Inflammatory macrophage (primary cell): ENCODE measurements at places on chromosomes 16 and 17.

DNA sequence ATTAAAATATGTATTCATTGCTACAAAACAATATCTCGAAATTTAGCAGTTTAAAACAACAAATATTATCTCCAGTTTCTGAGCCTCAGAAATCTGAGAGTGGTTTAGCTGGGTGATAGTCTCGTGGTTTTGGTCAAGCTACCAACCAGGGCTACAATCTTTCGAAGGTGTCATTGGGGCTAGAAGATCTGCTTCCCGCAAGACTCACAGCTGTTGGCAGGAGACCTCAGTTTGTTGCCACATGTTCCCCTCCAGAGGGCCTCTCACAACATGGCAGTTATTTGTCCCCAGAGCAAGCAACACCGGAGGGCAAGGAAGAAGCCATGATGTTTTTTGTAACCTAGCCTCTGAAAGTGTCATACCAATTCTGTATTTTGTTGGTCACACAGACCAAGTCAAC, 12.0 kb upstream of the BCAS3 start:
- DNase-seq: no peak

DNA sequence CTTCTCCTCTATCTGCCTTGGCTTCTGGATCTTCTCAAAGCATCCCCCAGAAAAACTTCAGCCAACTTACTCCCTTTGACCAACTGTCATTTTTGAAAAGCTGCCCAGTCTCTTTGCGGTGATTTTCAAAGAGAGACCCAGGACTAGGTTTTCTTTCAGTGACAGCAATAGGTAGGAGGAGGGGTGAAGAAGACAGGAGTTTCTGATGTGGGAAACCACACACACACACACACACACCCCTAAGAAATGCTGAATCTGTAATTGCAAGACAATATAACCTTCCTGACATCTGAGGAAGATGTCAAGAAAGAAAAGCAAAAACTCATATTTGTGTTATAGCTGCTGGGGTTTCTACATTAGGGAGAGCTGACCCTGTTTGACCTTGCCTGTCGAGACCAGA, 5.2 kb downstream of the FAM20A start:
- no peak for DNase-seq

- peak; percentile 27 for DNase-seq
Observed at GRCh38 chr17:75110234-75110937, 617 bp downstream of the ARMC7 start.

DNA sequence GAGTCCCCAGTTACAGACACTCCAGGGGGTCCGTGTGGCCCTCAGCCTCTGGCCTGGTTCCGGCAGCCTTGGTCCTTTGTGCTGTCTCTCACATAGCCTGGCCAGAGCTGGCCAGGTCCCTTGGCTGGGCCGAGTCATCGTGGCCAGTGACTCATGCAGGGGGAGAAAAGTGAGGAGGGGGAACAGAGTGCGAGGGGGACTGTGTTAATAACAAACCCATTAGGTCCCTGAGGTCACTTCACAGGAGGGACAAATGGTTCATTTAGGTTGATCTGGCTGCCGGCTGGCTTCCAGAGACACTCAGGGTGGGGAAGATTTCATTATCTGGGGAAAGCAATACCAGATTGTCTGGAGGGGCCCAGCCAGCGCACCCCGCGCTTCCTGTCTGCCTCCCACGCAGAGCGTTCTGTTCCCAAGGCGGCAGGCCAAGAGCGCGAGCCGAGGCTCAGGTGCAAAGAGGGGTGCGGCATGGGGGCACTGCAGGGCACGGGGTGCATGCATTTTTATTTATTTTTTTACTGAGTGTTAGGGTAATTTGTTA, 223.1 kb downstream of the SEC14L1 start:
- DNase-seq: no peak

GRCh38 chr16:77387815-77388209, 47.0 kb downstream of the ADAMTS18 start:
- DNase-seq: no peak

DNA sequence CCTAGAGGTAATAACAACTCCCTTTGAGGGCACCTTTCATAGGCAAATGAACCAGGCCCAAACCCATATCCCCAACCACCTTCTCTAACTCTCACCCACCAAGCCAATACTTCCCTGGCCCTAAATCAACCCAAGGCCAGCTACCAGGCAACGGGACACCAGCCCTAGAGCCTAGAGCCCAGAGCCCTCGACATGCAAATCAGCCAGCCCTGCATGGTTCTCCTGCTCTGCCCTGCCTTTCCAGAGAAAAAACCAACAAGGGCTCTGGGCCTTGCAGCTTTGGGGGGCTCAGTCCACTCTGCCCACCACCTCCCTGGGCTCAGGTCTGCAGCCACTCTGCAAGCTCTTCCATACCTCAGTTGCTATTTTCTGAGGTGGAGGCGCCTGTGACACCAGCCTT, 55.0 kb downstream of the PITPNM3 start:
- DNase-seq: no peak

DNA sequence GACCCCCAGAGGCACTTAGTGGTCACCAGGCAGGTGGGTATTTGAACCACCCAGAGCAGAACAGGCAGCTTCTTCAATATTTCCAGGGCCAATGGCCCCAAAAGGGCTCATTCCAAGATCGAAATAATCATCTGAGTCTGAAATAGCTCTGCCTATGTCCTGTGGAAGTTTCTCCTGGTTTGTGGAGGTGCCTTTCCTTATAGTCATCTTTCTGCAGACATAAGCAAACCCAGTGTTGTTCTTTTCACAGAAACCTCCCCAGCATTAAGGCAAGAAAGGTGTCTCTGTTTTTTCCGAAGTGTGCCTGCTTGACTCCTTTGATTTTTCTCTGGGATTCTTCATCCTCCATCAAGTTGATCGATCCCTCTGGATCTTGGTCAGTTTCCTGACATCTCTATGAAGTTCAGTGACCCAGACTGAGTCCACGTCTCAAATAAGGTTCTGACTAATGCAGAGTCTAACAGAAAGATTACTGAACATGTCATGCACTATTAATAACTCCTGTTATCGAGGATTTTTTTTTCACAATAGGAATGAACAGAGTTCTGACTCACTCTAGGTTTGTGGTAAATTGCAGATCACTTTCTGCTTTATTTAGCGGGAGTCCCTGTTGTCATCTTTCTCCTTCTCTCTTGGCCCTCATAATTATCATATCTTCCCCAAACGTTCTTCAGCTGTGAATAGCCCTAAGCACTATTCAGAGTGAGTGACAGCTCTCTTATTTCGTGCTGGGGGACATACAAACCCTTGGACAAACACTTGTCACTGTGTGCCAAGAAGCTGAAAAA, 1.5 kb downstream of the LRRC3C start:
- peak; percentile 82 for DNase-seq

GRCh38 chr17:81091774-81092517, 57.0 kb downstream of the BAIAP2 start:
- no peak for DNase-seq

DNA sequence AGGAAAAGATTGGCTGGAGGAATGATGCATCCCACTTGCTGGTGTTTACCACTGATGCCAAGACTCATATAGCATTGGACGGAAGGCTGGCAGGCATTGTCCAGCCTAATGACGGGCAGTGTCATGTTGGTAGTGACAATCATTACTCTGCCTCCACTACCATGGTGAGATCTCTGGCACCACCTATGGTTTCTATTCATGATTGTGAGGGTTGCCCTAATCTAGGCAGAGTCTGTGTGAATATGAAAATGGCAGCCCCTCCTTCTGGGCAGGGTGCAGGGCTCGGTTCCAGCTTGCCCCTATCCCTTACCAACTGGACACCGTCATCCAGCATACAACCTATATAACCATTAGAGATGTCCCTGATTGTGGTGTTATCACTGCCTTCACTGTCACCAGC, 33.4 kb downstream of the ITGB3 start:
- no peak for DNase-seq

DNA sequence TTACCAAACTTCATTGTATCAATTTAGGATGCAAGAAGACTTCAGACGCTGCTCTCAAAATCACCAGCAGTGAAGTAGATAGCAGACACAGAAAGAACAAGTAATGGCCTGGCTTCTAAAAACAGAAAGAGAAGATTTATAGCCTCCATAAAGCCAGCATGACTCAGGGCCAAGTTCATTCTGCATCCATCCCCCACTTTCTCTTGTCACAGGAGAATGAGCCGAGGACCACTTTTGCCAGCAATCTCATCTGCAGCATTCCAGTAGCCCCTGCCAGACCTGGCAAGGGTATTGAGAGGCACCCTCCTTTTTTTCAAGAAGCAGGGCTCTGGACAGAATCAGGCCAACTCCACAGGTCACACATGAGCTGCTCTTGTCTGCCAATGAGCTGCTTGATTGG, 355.4 kb upstream of the SOX9 start:
- DNase-seq: no peak
